Mesendoderm (in vitro differentiated cells): ENCODE measurements at places on chromosomes 4 and X.

DNA sequence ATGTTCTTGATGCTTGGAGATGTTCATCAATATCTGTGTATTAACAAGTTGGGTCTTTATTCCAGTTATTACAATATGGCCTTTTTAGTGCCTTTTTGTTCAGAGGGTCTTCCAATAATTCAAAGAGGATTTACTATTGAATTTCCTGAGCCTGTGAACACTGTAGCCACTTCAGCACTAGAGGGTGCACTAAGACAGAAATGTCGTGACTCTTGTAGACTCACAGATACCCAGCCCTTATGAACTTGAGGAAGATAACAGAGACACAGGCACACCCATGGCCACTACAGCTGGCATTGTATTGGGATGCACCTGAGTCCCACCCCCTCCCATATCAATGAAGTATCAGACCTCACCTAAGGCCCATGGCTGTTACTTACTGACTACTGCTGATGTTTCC is 54.4 kb upstream of the ACTRT1 start:
- peak; percentile 70 for DNase-seq

GRCh38 chr4:153684182-153684970 is at the start of gene TLR2:
Gene TLR2, plus strand, starts transcription at chr4:153684280. Its CDS starts 18,628 bp downstream, at chr4:153702908.
- peak; percentile 63 for DNase-seq

- DNase-seq, result no peak
Measured at GRCh38 chr4:107616838-107617389, 103.1 kb downstream of the PAPSS1 start.

DNA sequence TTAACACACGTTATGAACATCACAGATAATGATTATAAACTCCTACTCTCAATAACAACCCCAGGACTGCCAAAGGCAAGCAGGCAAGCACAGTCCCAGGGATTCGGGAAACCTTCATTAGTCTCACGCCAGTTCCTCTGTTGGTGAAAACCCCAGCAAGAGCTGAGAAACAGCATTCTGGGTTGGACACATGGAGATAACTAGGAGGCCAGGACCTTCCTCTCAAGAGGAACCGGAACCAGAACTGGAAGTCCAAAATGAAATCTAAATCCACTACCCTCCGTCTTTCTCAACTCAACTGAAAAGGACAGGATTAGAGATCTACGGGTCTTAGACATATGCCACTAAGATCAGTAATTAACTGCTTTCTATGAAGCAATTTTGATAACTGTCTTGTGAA is 3.8 kb downstream of the VEGFC start:
- no peak for DNase-seq

GRCh38 chrX:154310616-154311536 is 15.3 kb downstream of the TKTL1 start:
- DNase-seq, result no peak

DNA sequence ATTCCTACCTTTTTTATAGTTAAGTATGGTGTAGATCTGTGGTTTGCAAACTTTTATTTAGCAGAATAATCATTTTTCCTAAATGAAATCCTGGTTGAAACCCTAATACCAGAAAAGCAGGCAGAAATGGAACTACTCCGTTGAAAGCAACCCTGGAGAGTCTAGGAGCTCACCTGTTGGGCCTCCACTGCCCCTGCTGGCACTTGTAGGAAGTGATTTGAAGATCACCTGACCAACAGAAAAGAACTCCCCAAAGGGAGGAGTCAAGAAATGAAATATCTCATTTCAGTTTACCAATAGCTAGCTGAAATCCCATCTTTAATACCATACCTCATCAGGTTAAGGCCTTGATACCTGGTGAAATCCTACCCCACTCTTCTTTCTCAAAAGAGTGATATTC is 277.1 kb downstream of the KLHL13 start:
- peak; percentile 4 for DNase-seq

- no peak for DNase-seq
Measured at GRCh38 chr4:53651156-53651735, 60.0 kb upstream of the LNX1 start.

DNA sequence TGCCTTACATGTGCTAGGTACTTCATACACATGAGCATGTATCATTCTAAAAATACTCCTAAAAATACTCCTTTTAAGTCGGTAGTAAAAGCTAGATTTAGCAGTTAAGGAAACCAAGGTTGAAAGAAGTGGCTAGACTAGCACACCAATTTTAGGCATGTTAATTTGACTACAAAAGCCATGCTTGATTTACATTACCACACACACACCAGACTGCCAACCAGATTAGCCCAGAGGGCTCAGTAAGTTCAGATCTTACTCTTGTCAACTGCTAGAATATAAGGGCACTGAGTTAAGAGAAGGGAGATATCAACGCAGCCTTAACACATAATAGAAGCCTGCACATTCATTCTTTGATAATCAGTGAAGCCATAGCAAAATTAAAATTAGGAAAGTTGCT is 117.9 kb downstream of the MID1IP1 start:
- DNase-seq, result no peak

GRCh38 chrX:150365051-150365989 is 2.2 kb downstream of the MAMLD1 start:
- DNase-seq, result peak; percentile 51

GRCh38 chr4:184672741-184673140 is 23.2 kb downstream of the PRIMPOL start:
- no peak for DNase-seq

DNA sequence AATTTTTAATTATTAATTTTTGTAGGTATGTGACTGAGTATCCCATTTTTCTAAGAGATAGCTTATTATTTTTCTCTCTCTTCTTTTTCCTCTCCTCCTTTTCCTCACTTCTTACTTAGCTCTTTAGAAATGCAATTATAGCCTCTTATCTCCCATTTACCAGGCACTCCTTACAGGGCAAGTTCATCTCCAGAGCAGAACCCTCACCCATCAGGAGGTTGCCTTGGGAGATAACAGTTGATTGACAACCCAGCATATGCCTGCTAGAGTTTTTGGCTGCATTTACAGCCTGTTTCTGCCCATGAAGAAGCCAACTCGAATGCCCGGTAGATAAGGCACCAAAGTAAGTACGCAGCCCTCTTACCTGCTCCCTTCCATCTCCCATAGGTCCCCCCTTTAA is 572.9 kb upstream of the ZFP42 start:
- peak; percentile 66 for DNase-seq

GRCh38 chr4:113540859-113541258 is 220.7 kb downstream of the CAMK2D start:
- DNase-seq, result no peak

GRCh38 chr4:151641983-151642382 is 118.8 kb downstream of the GATB start:
- DNase-seq, result no peak

DNA sequence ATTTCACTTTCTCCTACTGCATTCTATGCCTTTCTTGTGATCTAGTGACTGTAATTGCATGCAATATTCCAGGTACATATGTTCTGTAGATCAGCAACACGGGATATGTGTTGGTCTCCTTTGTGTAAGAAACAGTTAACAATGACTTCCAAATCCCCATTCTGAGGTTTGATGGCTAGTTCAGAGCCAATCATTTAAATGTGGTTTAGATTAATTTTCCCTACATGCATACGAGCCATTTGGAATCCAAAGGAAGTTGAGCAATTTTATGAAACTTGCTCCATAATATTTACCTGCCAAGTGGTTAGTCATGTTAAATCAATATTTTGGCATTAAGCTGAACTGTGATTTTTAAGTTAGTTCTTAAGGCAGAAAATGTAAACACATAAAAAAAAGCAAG is 172.8 kb upstream of the DCAF12L2 start:
- DNase-seq, result no peak

DNA sequence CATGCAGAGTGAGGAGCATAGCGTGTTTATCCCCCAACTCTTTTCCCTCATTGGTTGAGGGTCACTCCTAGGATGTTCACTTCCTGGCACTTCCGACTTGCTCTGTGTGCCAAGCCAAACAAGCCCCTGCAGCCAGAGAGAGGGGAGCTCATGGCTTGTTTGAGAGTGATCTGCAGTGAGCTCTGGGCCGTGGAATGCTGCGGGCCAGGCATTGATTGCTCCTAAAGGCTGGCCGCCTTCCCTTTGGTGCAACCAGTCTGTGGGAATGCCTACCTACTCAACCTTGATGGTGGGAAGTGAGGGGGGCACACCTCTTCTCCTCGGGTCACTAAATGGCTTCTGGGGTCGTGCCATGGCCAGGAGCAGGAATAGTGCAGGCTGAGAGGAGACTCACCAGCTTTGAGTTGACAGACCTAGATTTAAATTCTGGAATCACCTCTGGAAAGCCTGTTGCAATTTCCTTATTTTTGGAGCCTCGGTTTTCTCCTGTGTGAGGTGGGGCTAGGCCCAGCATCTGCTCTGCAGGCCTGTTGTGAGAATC is 152.0 kb upstream of the STX18 start:
- no peak for DNase-seq

DNA sequence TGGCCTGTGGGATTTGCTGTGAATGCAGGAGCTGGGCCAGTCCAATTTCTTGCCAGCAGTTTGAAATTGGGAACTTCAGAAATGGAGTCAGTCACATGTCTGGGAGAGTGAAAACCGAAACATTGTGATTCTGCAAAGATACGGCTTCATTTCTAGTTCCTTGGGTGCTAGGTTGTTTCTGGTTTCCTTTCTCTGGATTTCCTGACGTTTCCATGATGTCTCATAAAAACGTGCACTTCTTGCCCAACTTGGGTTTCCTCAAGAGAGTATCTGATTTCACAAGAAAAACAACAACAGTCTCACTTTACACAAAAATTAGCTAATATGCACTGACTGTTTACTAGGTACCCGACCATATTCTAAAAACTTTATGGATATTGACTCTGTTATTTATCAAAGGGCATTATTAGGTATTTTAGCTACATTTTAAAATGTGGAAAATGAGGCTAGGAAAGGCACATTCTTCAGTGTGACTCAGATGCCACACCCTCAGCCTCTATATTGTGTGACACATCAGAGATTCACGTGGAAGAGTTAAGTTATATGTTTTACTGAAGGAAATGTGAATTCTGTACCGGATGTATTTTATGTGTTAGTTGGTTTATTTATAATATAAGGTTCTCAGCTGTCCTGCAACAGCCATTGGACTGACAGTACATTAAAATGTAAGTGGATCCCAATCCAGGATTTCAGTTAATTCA is 225.0 kb upstream of the PUDP start:
- DNase-seq, result no peak

DNA sequence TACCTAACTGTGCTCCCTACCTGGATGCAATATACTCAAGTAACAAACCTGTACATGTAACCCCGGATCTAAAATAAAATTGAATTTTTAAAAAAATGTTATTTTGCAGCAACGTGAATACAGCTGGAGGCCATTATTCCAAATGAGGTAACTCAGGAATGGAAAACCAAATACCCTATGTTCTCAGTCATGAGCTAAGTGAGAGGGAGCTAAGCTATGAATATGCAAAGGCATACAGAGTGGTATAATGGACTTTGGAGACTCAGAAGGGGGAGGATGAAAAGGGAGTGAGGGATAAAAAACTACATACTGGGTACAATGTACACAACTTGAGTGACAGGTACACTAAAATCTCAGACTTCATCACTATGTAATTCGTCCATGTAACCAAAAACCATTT is 78.6 kb downstream of the CENPC start:
- DNase-seq, result no peak

GRCh38 chrX:118536687-118537461 is 41.3 kb downstream of the DOCK11 start:
- DNase-seq, result peak; percentile 50

DNA sequence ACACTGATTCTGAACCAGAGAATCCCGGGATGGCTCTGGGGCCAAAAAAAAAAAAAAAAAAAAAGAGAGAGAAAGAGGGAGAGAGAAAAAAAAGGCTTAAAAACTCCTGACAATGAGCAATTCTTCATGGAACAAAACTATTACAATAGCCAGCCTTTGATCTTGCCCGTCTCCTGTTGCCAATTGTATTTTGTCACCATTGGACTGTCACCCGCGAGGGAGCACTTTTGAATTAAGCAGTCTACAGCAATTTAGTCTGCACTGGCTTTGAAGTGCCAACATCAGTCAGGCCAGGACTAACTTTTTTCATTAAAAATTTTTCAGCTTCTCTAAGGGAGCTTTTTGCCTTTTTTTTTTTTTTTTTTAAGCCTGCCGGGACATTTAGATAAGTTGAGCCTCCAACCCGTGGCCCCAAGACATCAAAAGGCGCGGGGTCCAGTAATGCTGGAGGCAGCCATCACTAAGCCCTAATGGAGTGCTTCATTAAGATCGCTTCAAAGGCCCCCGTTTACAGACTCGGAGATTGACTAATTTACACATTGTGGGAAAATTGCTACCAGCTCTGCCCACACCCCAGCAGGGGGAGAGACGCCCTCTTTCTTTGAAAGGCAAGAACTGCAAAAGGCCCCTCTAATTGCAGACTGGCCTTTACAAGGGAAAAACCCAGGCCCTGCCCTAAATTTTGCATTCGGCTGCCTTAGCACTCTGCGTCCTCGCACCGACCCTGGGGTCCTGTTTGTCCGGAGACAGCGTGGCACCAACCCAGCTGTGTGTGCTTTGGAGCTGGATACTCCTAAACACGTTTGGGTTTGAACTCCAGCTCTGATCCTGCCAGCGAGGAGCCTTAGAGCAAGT is 98.1 kb upstream of the MSX1 start:
- DNase-seq, result peak; percentile 90

- peak; percentile 81 for DNase-seq
Measured at GRCh38 chrX:49282647-49283011, 13.0 kb downstream of the PPP1R3F start.

DNA sequence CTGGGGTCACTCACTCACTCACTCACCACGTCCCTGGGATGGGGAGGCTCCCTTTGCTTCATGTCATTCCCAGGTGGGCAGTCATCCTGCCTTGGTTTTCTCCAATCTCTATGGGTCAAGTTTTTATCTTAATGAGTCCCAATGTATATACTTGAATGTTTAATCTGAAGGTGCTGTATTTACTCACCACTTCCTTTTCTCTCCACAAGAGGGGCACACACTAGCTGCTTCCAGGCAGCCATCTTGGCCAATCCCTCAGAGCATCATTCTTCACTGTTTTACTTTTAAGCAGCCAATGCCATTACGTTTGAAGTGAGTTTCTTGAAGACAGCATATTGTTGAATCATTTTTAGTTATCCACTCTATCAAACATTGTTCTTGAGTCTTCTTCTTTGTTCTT is 153.4 kb upstream of the ARSJ start:
- DNase-seq, result peak; percentile 29

- DNase-seq, result no peak
Measured at GRCh38 chr4:88275516-88275915, 8.8 kb downstream of the PPM1K start.
